Effector memory CD4-positive, alpha-beta T cell (primary cell): ENCODE measurements at places on chromosomes 1 and 21.

DNA sequence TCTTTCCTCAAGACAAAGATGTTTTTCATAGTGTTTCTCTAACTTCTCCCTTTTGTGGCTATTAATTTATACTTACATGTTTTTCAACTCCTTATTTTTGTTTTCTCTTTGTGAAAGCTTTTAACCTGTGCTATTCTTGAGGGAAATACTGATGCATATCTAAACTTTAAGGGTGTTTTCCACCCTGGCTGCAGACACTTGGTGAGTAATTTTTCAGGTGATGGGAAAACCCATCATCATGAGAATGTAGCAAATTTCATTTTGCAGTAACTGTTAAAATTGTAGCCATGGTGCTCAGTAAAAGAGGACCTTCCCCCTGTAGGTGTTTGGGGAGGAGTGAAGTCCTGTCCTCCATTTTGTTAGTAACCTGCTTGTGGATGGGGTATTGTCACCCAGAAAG is 124.2 kb downstream of the LIPI start:
- no peaks in the 10 kb centered on the region for H3K27me3 ChIP-seq
- no peak overlapping the region for H3K27ac ChIP-seq
- H3K4me1 ChIP-seq: no peaks in the 10 kb centered on the region
- H3K4me3 ChIP-seq: no peak overlapping the region

DNA sequence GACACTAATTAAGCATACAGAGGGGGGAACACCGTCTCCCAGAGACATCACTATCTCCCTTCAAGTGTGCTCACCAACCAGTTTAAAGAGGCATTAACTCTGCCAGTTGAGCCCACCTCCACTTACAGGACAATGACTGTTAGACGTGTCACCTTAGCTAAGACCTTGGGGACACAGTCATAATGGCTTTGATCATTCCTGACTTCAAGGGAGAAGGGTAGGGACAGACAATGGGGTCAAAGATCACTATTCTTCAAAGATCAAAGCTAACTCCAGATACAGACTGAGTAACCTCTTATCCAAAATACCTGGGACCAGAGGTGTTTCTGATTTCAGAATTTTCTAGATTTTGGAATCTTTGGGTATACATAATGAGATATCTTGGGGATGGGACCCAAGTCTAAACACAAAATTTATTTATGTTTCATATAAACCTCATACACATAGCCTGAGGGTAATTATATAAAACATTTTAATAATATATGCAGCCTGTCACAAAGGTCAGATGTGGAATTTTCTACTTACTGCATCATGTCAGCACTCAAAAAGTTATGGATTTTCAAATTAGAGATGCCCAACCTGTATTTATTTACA is 246.1 kb downstream of the SLC45A1 start:
- no peaks in the 10 kb centered on the region for H3K4me1 ChIP-seq
- no peaks in the 10 kb centered on the region for H3K36me3 ChIP-seq
- no peak overlapping the region for H3K27ac ChIP-seq
- no peak for DNase-seq

GRCh38 chr1:207959910-207960309 is 49.0 kb upstream of the CD34 start:
- no peak for DNase-seq
- H3K27me3 ChIP-seq: peaks cover 15% of the 10 kb centered on the region
- H3K36me3 ChIP-seq: no peaks in the 10 kb centered on the region
- H3K27ac ChIP-seq: no peak overlapping the region
- no peak overlapping the region for H3K4me3 ChIP-seq

DNA sequence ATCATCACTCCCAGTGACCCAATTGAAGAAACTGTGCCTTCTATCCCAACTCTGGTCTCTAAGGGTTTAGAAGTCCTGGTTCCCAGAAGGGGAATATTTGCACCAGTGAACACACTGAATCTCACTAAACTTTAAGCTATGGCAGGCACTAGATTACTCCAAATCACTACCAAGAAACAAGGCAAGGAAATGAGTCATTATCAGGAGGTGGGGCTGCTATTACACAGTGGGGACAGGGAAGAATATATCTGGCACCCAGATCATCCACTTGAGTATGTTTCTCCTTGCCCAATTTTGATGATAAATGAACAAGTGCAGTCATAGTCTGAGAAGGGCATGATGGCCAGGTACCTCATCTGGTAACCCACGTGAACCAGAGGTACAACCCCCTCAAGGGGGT is 7.0 kb downstream of the MRPL9 start:
- no peak overlapping the region for H3K27ac ChIP-seq
- H3K4me1 ChIP-seq: no peaks in the 10 kb centered on the region

- H3K27ac ChIP-seq: no peak overlapping the region
- H3K4me1 ChIP-seq: peaks cover 40% of the 10 kb centered on the region
- H3K4me3 ChIP-seq: no peak overlapping the region
- no peaks in the 10 kb centered on the region for H3K36me3 ChIP-seq
- no peak for DNase-seq
- H3K27me3 ChIP-seq: no peaks in the 10 kb centered on the region
These were observed 21.3 kb upstream of the RUNX3 start for GRCh38 chr1:24951337-24951736.

- no peaks in the 10 kb centered on the region for H3K4me1 ChIP-seq
- H3K36me3 ChIP-seq: no peaks in the 10 kb centered on the region
- DNase-seq: no peak
- H3K4me3 ChIP-seq: no peak overlapping the region
- H3K27ac ChIP-seq: no peak overlapping the region
These were observed 10.6 kb upstream of the TTC34 start for GRCh38 chr1:2812136-2812535.

GRCh38 chr1:116769561-116769977 is 15.3 kb downstream of the CD2 start:
- H3K4me3 ChIP-seq: no peak overlapping the region
- H3K27me3 ChIP-seq: no peaks in the 10 kb centered on the region
- peaks cover 71% of the 10 kb centered on the region for H3K4me1 ChIP-seq
- H3K36me3 ChIP-seq: peaks cover 39% of the 10 kb centered on the region
- H3K27ac ChIP-seq: peak overlapping the region; percentile 87
